Stimulated activated CD8-positive, alpha-beta memory T cell treated with anti-CD3 and anti-CD28 coated beads, Interleukin-15, amount 100 ng/mL, for 24 hours (primary cell): ENCODE measurements at places on chromosomes 5 and 9.

DNA sequence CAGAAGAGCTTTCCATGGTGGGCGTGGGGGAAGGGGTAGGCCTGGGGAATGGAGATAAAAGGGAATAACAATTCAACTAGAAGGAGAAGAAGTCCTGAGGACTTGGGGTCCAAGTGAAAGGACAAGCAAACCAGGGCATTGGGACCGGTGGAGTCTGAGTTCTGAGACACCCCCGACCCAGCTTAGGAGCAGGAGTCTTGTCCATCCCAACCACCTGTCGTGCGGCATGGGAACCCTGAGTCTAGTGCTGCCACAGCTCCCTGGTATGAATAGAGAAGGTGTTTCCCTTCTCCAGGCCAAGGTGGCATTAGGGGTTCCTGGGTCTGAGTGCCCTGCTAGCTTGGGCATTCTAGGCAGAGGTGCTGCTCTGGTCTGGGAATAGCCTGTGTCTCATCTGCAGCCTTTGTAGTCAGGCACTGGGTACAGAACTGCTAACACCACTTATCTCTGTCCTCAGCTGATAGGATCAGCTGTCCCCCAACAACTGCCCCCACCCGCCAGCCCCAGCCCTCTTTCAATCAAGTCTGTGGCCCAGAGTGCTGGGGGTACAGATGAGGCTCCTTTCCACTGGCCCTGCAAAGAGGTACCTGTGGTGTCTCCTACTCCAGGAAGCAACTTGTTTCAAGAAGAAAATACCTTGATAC lies 9.9 kb downstream of the HNRNPAB start:
- DNase-seq: no peak

DNA sequence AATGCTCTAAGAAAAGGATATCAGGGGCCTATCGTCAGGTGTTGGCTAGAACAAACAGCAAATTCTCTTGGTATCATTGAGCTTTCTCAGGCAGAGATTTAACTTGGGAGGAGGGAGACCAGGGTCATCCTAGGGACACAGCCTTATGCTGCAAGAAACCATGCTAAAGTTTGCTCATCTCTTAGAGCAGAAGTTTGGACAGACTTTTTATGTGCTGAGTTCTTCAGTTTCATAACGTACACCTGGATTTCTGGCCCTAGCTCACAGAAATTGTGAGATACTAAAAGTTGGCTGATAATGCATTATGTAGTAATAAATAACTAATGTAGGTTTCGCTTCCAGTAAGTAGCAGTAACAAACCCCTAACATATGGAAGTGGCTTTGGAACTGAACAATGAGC lies 1359.8 kb upstream of the CDH9 start:
- no peak for DNase-seq

DNA sequence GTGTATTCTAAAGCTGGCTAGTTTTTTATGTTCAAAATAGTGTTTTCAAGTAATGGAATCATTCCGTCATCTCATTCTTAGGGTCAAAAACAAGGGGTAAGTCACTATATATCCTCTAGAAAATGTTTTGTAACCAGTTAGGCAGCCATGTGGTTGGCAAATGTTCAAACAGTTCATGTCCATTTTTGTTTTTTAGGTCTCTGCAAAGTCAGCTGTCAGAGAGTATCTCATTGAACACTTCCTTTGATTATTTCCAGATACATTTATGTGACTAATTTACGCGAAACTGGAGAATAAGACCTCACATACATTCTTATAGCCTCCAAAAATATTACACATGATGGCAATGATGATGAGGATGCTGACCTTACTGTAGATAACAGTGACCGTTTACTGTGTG lies 50.4 kb downstream of the TRIO start:
- no peak for DNase-seq

GRCh38 chr5:76372323-76373054 lies 30.6 kb upstream of the IQGAP2 start:
- DNase-seq: no peak

DNA sequence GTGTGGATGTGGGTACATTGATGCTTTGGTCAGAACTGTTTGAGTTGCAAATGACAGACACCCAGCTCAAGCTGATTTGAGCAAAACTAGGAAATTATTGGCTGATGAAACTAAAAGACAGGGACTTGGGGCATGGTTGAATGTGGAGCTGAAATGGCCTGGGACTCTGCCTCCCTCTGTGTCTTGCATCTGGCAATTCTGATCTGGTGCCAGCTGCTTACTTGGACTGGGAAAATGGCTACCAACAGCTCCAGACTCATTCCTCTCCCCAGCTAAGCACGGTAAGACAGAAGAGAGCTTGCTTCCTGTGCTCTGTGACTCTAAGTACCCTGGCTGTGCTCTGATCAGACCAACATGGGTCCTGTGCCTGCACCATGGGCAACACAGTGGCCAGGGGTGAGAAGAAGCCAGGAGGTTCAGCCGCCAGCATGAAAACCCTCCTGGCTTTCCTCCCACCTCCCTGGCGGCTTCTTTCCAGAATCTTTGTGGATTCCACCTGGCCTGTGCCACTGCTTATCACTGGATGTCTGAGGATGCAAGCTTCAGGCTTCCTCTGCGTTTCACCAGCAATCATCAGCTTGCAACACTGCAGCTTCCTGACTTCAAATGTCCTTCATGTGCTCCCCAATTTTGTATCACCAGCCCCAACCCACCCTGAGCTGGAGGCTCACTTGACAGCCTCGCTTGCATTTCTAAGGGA lies 44.1 kb downstream of the C5orf15 start:
- no peak for DNase-seq

GRCh38 chr9:69611221-69611620 lies 61.0 kb downstream of the APBA1 start:
- DNase-seq: no peak

DNA sequence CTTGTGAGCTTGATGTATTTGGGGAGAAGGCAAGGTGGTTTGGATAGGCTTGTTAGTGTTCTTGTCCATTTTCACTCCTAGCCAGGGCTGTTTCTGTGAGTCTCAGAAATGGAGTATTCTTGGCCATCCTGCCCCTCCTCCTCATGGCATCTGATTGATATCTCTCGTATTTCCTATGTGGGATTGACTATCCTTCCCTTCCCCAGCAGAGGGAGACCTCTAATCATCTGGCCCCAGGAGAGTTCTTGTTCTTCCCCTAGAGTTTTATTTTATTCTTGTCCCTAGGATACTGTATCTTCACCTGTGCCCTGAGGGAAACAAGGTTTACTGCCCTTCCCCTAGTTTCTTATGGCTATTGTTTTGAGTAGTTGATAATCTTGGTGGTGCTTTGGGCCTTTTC lies 114.4 kb downstream of the VPS13A start:
- DNase-seq: no peak

- DNase-seq: no peak
Observed at GRCh38 chr9:94692601-94693000, 33.9 kb upstream of the AOPEP start.

DNA sequence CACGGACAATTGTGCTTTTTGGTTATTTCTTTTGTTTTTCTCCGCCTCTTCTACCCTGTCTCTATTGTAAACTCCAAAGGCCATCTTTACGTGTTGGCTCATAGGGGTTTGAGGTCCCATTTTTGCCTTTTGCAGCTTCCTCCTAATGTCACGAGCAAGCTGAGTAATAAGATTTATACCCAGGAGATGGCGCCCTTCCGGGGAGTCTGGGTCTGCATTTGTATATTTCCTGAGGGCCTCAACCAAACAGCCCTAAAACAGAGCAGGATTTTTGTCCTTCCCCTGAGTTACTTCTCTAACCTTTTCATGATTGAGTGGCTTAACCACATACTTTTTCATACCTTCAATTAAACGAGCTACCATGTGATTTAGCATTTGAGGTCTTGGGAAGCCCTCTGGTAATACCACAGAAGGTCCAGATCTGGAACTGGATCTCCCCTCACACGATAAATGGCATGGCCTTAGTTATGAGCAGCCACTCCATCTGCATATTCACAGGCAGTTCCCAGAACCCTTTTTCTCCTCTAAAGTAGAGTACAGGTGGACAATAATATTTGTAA lies 11.2 kb upstream of the CFAP95 start:
- DNase-seq: no peak

DNA sequence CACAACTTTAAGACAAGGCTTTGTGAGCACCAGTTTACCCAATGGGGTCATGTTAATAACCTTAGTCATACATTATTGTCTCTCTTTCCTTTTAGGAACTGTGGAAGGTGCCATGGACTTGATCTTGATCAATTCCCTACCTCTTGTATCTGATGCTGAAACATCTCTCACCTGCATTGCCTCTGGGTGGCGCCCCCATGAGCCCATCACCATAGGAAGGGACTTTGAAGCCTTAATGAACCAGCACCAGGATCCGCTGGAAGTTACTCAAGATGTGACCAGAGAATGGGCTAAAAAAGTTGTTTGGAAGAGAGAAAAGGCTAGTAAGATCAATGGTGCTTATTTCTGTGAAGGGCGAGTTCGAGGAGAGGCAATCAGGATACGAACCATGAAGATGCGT lies 48.7 kb downstream of the TEK start:
- DNase-seq: no peak

DNA sequence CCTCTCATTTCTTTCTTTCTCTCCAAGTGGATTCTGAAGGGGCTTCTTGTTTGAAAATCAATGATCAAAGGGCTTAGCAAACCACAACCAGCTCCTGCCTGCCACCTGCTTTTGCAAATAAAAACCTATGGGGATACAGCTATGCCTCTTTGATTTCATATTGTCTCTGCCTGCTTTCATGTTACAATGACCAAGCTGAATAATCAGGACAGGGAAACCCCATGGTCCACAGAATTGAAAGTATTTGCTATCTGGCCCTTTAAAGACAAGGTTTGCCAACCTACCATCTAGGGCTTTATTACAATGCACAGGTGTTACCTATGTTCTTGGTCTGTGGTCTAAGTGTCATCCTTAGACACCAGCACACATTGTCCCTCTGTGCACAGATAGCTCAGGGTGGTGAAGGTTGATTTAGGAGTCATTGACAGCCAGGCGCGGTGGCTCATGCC lies 28.8 kb upstream of the PLIN2 start:
- no peak for DNase-seq

GRCh38 chr5:37554405-37554739 lies 175.3 kb downstream of the WDR70 start:
- DNase-seq: no peak

GRCh38 chr5:108730617-108731340 lies 16.9 kb upstream of the FER start:
- no peak for DNase-seq

DNA sequence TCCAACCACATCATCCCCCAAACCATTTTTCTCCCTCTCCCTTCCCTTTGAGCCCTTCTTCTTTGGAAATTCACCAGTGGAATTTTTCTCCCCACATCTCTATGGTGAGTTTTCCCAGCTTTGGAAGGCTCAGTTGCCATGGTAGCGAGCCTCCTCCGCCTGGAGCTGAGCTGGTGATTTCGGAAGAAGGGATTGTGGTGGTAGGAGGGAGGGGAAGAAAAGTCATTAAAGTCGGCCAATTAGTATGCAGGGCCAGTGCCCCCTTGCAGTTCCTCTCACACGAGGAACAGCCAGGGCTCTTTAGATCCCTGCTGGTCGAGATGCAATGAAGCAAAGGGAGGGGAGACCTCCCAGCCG lies 322.0 kb downstream of the NTRK2 start:
- no peak for DNase-seq

DNA sequence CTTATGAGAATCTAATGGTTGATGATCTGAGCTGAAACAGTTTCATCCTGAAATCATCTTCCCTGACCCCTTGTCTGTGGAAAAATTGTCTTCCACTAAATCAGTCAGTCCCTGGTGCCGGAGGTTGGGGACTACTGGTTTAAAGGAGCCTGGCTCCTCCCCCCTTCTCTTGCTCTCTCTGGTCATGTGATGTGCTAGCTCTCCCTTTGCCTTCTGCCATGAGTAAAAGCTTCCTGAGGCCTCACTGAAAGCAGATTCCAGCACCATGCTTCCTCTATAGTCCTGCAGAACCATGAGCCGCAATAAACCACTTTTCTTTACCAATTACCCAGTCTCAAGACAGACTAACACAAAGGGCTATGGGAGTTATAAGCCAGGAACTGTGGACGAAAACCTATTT lies 54.7 kb downstream of the RASA1 start:
- DNase-seq: no peak

DNA sequence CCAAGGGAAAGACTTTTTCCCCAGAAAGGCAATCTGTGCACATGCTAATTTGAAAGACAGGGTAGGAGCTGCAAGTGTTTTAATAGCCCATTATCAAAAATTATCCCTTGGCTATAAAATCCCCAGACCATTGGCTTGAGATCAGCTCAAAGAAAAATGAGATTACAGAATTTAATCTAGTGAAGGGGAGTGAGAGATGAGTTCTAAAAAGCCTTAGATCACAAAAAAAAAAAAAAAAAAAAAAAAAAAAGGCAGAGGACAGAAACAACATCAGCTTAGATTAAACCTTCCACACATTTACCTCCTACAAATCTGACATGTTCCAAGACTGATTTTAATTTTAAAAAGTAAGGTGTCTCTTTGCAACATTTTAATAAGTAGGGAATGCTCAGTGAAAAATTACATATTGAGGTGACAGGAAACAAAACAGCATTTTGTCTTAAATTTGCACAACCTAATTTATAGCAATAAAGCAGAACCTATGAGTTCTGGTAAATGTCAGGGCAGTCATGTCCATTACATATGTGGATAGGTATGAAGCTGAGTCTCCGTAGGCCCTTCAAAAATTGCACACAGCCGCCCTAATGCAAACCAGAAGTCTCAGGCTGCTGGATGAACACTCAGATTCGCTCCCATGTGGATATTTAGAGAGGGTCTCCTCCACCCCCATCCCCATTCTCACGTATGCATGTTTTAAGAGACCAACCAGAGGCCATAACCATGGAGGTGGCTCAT lies 43.4 kb downstream of the NFIB start:
- DNase-seq: no peak

- DNase-seq: no peak
Observed at GRCh38 chr9:33044677-33045282, 19.7 kb downstream of the DNAJA1 start.

DNA sequence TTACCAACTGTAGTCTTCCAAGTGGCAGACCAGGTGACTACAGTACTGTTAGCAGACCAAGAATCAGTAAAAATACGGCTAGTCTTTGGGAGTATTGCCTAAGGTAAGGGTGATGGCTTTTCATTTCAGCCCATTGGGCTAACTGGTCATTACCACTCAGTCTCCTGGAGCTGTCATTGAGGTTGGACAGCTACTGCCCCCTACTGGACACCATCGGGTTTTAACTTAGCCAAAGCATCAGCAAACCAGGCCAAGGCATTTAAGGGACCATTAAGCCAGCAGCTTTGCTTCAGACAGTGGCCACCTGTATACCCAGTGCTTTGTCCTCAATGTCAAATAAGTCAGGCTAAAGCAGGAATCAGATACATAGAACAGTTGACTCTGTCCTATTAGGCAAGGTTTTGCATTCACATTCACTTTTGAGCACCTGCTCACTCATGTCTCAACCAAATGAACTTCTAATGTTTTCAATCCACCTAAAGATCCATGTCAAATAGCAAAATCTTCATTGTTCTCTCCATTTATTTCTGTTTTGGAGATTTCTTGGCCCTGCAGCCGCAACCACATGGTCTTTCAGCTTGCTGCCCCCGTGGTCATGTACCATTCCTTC lies 117.2 kb downstream of the INVS start:
- DNase-seq: peak; percentile 12

GRCh38 chr5:132387640-132388117 lies 18.2 kb downstream of the SLC22A5 start:
- DNase-seq: no peak
